ENCODE measurements at places on chromosomes 13 and 19.

DNA sequence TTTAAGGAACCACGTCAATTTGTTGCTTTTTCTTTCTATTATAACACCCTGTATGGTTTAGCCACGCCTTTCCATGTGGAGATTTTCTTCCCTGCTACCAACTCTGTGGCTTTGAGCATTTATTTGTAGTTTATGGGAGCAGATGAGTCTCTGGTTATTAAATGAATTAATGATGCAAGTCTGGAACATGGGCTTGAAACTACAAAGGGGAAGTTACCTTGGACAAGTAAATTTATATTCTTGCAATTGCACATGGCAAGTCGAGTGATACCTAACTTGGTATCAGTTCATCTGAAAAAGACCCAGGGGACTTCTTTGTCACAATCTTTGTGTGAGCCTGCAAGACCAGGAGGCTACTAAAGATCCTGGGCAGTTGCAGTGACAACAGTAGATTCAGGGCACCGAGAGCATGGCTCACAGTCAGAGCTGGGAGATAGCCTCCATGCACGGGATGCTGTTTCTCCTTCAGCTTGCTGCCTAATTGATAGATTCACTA lies 24.4 kb downstream of the B3GLCT start:
- DNase-seq = no peak

DNA sequence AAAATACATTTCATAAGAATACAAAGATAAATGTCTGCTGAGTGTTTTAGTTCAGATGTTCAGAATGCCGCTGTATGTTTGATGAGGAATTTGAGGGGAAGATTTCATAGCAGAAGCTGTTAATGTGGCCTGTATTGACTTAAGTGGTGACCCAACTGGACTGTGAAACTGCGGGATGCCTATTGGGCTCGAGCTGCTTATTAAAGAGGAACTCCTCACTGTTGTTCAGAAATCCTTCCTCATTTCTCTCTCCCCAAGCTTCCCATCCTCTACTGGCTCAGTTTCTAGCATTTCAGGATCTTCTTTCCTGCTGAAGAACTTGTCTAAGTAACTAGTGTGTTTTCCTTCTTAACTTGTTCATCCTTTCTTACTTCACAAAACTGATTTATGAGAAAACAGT lies 20.4 kb downstream of the DGKH start:
- DNase-seq = no peak

GRCh38 chr13:71513411-71514033 lies 353.5 kb downstream of the DACH1 start:
- DNase-seq = no peak

- DNase-seq = peak; percentile 61
Observed at GRCh38 chr19:4186087-4186993, 3.9 kb downstream of the ANKRD24 start.

DNA sequence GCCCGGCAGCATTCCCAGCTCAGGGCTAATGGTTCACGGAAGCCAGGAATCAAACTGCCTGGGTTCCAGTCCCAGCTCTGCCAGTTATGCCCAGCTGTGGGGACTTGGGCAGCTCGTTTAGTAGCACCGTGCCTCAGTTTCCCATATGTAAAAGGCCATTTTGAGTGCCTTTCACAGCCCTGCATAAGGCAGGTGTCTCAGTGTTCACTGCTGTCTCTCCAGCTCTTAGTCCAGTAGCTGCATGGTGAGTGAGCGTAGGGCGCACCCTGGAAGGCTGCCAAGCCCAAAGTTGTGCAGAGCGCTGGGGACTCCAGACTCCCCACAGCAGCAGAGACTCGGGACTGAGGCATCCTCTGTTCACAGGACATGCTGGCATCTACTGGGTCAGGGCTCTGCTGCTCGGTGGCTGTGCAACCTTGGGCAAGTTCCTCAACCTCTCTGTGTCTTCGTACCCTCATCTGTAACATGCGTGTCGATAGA lies 5.5 kb downstream of the RPL28 start:
- DNase-seq = no peak

DNA sequence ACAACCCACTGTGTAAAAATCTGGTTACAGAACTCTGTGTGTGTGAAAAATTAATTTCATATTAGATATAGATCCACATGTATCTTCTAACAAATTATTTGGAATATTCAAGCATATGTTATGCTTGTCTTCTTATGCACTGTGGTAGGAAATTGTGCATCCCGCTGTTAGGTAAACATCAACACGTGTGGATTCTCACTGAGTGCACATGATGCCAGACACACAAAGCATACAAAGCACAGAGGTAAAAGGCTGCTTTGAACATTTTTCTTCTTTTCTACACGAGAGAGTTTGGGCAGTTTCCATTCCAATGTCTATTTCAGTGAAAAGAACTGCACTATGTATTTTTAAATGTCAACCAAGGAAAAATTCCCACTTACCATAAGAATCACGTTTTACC lies 354.9 kb downstream of the PCDH9 start:
- DNase-seq = no peak

DNA sequence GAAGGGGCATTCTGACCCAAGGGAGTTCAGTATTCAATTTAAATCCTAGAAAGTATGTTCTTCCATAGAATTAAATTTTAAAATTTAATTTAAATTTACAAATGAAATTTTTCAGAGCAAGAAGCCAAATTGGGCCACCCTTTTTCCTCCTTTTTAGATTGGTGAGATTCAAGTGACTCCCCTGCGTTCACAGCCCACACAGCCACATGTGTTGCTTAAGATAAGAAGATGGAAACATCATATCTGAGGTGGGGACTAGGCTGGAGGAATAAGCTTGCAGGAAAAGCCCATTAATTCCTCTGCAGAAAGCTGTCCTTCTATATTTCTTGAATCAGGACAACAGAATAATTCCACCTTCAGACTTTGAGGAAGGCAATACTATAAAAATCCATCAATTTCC lies 392.7 kb upstream of the ZNF507 start:
- no peak for DNase-seq

- no peak for DNase-seq
Observed at GRCh38 chr19:15644816-15645215, 4.1 kb downstream of the CYP4F3 start.

GRCh38 chr13:114315074-114315785 lies 927 bp downstream of the CHAMP1 start:
- DNase-seq = peak; percentile 44

DNA sequence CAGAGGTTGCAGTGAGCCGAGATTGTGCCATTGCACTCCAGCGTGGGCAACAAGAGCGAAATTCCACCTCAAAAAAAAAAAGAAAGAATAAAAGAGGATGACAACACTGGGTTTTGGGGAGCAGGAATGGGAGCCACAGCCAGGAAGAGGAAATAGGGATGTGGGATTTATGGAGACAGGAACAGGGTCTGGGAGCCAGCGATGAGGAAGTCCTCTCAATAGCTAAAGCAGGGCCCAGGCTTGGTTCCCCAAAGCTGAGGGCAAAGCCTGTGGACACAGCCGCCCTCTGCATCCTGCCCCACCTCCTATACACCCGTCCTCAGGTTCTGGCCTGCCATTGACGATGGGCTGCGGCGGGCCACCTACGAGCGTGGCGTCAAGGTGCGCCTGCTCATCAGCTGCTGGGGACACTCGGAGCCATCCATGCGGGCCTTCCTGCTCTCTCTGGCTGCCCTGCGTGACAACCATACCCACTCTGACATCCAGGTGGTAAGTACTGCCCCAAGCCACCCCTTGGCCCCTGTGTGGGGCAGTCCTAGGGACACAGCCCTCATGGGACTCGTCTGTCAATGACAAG lies 13.6 kb downstream of the HIPK4 start:
- no peak for DNase-seq

GRCh38 chr19:14112051-14112808 lies 5.3 kb downstream of the PRKACA start:
- no peak for DNase-seq

- DNase-seq = peak; percentile 66
Observed at GRCh38 chr19:518598-519231, 11.4 kb downstream of the TPGS1 start.

GRCh38 chr19:39515551-39516191 lies 732 bp downstream of the SELENOV start:
- no peak for DNase-seq

DNA sequence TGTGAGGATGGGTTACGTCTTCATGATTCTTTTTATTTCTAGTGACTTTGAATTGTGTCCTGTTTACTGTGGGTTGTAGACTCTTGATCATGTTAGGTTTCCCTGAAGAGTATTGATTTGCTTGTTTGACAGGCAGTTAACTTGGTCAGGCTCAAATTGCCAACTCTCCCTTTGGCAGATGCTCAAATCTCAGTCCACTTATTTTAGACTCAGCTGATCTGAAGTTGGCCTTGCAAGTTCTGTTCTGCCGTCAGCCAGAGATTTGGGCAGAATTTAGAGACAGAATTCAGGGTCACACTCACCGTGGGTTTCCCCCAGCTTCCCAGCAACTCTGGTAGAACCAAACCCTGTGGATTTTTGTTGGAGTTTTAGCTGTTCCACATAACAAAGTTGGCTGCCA lies 71.6 kb upstream of the TEX29 start:
- no peak for DNase-seq

GRCh38 chr13:51771418-51772104 lies 32.4 kb downstream of the DHRS12 start:
- DNase-seq = no peak

DNA sequence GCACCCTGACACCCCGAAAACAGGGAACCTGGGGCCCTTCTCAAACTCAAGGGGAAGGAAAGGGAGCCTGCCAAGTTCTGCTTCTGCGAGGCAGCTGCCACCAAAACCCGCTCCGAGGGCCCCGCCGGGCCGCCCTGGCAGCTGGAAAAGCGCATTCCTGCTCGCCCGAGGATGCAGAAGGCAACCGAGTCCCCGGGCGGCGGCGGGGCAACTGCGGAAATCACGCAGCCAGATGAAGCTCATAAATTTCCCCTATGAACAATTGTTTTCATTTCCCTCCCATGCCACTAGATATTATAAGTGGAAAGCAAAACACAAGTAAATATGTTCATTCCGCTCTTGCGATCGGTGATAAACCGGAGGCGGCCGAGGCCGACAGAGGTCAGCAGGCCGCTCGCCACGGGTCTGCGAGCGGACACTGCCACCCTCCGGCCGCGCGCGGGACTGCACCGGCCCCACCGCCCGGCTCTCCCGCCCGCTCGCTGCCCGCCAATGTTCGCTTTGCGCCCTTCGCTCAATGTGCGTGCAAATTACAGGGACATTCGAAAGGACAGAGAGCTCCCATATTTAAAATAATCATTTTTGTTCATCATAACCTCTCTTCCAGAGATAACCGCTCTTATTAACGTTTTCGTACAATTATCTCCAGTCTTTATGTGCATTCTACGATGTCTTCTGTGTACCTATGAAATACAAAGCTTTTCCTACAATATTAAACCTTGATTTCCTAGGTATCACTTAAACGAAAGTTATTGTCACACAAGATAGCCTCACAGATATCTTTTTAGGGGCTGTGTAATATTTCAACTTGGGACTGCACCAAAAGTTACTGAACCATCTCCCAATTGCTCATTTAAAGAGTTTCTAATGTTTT lies 120.8 kb upstream of the ZNF507 start:
- peak; percentile 54 for DNase-seq

DNA sequence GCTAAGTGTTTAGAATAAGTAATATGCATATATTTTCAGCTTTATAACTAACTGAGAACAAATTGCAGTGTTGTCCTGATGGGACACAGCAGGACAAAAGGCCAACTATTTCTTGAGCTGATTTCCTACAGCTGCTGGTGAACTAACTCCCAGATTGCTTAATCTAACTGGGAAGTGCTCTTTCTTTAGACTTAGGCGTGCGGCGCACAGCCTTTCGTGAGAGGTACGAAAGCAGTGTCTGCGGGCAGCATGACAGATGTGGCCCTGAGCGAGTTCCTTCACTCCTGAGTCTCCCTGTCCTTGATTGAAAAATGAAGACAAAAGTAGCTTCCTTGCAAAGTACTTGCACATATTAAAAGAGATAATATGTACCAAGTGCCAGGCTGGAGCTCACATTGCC lies 47.3 kb upstream of the NPAS1 start:
- DNase-seq = no peak

GRCh38 chr19:16455489-16455888 lies 16.3 kb downstream of the EPS15L1 start:
- no peak for DNase-seq

DNA sequence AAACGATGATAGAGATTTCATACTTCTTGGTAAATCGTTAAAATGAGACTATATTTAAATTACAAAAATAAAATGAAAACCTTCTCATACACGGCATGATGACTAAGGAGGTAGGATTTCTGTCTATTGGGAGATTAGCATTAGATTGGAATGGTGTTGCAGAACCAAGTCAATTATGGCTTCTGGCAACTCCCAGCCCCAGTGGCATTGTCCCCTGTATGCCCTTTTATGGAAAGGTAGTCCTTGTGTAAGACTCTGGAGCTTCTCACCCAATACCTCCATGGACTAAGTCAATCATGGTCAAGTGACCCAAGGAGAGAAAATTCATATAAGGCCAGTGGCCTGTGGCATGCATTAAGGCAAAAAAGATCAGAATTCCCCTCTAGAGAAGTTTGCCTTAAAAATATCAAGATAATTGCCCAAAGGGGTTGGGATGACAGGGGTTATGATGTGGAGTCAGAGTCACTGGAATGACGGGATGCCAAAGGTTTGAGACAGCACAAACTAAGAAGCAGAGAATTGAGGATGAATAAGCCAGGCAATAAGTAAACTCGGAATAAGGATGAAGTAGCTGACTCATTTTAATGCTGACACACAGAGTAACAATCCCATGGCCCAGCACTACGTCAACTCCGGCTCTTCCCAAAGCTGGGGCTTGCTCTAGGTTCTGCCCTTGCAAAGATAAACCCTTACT lies 57.8 kb upstream of the POSTN start:
- DNase-seq = no peak

GRCh38 chr19:16519230-16519687 lies 23.0 kb downstream of the CHERP start:
- no peak for DNase-seq

DNA sequence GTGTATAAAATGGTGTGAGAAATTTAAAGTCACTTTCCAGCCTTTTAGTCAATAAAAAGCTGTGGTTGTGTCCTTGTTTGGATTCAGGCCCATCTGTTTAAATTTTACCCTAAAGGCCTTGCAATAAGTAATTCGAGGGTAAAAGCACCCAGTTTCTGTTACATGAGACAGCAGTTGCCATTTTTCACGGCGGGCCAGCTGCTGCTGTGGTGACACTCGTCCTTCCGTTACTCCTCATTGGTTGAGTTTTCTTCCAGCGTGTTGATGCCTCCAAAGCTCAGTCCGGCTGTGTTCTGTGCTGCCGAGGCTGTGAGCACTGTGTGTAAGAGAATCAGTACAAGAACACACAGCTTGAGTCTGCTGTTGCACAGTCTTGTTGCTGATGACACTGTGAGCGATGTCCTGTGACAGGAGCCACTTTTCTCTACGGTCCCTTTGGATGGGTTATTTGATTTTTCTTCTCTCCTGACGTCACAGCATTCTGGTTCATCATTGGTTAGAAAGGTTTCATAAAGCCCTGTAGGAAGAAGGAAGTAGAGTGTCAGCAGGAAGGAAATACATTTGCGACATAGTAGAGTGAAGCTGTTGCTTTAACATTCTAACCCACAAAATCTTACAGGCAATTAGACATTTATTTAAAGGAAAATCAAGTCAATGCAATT lies 602.5 kb upstream of the ARGLU1 start:
- no peak for DNase-seq

DNA sequence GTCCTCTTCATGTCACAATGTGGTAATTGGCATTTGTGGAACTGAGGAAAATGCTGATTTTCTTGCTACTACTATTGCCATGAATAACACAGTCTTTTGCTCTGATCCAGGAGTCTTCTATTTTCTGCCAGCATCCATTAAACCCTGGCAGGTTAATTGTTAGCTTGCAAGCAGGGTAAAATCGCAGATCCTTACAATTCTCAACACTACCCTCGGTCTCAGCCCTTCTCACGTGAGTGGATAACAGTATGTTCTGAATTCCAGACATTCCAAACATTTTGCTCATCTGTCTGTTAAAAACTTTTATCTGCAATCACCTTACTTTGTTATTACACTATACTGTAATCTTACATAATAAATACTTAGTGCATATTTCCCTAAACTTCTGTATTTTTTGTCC lies 251.3 kb upstream of the ATXN8OS start:
- no peak for DNase-seq

Measured in CD8-positive, alpha-beta memory T cell (primary cell).